ENCODE measurements at places on chromosomes 6 and 20.

DNA sequence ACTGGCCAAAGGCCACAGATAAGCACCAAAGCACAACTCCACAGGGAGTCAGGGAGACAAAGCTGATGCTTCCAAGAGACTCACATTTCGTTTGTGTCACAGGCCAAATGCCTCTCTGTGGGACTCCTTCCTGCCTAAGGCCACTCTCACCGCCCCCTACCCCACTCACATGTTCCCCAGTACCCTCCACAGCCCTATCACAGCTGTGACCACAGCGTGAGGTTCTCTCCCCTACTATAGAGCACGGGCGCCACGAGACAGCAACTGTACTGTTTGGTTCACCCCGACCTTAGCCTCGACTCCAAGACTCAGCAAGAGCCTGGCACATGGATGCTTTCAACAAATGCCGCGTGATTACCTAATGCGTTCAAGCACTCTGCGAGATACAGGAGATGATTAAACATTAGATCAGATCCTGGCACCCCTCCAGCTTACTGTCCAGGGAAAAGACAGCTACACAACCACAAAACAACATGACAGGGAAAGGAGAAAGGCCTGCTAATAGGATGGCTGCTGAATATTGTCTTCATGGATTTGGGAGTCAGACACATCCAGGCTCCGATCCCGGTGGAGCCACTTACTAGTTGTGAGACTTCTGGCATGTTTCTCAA is 105.5 kb downstream of the AGPAT4 start:
- DNase-seq = peak; percentile 84

- DNase-seq = no peak
Observed at GRCh38 chr20:13898012-13898612, 92.3 kb downstream of the SEL1L2 start.

DNA sequence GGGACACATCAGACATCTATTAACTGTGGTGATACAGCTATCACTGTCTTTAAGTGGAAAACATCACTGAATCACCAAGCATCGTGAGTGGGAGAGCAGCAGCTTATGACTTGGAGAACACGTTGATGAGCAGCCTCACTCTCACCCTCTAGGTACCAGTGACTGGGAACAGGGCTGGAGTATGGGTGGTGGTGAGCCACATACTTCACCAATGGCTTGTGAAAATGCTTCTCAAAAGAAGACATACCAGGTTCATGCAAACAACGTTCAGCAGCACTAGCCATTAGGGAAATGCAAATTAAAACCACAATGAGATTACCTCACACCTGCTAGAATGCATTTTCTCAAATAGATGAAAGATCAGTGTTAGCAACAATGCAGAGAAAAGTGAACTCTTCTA is 25.3 kb downstream of the SNX5 start:
- no peak for DNase-seq

GRCh38 chr20:58991715-58992114 is 10.7 kb downstream of the NELFCD start:
- no peak for DNase-seq

DNA sequence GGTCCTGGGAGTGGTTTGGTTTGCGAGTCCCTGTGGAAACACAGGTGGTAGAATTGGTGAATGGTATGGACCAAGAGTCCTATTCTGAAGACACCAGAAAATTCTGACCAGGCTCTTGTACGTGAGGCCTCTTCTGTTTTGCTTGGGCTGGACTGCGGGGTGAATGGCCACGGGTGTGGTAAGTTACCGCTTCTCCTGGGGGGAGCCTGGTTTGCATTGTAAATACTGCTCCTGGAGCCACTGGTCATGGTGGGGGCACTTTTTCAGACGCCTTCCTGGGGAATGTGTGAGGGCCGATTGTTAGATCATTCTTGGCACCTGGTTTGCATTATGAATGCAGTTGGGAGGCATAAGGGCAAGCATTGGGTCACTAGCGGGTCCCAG is 25.4 kb upstream of the EPB41L1 start:
- no peak for DNase-seq

DNA sequence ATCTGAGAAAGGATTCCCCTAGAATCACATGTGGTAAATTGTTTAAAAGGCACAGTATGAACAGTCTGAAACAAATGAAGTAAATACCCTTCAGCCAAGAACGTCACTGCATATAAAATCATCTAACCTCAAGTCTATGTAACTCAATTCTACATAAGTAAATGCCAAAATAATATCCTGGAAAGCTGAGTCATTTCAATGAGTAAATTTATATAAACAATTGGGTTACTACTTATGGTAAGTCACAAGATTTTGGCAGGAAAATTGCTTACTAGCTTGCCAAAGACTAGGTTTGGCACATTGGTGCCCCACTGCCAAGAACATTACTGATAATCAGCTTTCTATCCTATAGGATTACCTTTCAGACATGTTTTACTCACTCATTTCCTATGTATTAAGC is 8.4 kb downstream of the GMDS start:
- peak; percentile 87 for DNase-seq

DNA sequence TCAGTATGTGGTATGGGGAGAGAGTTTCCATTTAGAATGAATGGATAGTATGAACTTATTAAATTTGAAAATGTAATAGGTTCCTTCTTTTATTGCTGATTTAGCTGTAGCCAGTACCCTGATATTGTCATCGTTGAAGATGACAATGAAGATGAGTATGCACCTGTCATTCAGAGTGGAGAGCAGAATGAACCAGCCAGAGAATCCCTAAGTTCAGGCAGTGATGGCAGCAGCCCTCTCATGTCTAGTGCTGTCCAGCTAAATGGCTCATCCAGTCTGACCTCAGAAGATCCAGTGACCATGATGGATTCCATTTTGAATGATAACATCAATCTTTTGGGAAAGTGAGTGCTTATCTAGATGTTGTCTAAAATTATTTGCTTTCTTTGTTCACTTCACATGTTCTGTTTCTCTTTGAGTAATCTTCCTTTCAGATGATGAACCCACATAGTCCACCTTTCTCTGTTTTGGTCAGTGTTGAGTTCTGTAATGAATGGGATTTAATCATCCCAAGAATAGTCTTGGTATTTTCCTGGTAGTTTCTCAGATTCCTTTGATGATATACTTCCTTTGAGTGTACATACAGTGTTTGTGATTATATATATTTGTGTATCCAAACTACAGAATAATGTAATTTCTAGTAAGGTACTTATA is 23.3 kb downstream of the HSF2 start:
- DNase-seq = no peak

- DNase-seq = no peak
Observed at GRCh38 chr20:41116282-41116956, 20.9 kb upstream of the PLCG1 start.

GRCh38 chr6:2175825-2176224 is 69.6 kb downstream of the GMDS start:
- no peak for DNase-seq

- DNase-seq = peak; percentile 63
Observed at GRCh38 chr6:113359155-113360140, 497.7 kb upstream of the MARCKS start.

DNA sequence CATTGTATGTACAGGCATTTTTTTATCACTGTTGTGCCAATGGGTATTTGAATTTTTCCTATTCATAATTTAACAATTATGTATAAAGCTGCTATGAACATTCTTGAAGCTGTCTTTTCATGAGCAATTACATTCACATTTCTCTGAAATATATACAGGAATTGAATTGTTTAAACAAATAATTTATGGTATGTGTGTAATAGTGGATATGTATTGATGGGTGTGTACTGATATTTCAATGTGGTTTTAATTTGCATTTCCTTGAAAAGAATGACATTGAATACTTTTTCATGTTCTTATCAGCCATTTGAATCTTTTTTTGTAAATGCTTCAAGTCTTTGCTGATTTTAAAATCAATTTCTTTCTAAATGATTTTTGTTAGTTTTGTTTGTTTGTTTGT is 629.4 kb upstream of the FLRT3 start:
- no peak for DNase-seq

DNA sequence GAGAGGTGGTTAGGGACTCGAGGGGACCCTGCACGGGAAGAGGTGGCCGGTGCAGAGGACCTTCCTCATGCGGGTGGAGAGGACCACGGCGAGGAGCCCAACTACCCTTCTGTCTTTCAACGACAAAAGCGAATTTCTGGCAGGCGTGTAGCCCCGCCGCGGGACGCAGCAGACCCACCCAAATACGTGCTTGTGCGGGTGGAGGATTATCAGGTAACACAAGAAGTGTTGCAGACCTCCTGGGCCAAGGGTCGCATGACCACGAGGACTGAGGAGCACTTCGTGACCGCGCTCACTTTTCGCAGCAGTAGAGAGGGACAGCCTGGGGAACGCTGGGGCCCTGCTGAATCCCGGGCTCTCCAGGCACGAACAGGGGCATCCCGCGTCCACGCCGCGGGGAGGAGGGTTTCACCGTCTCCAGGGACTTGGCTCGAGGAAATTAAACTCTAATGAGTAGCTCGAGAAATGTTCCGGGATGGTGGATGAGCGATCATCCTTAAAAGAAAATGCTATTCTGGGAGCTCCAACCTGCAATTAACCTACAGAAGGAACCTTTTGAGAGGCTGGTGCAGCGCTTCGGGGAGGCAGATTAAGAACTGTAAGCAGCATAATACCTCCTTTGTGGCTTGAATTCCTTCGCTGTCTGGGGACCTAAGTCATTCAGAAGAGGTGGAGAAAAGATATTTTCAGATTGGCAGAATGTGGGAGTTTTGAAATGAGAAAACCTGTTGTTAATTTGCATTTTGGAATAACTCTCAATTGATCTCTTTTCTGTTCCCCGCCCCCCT is 804 bp downstream of the C6orf141 start:
- DNase-seq = peak; percentile 40

- DNase-seq = no peak
Observed at GRCh38 chr6:96965492-96965891, 41.0 kb downstream of the KLHL32 start.

DNA sequence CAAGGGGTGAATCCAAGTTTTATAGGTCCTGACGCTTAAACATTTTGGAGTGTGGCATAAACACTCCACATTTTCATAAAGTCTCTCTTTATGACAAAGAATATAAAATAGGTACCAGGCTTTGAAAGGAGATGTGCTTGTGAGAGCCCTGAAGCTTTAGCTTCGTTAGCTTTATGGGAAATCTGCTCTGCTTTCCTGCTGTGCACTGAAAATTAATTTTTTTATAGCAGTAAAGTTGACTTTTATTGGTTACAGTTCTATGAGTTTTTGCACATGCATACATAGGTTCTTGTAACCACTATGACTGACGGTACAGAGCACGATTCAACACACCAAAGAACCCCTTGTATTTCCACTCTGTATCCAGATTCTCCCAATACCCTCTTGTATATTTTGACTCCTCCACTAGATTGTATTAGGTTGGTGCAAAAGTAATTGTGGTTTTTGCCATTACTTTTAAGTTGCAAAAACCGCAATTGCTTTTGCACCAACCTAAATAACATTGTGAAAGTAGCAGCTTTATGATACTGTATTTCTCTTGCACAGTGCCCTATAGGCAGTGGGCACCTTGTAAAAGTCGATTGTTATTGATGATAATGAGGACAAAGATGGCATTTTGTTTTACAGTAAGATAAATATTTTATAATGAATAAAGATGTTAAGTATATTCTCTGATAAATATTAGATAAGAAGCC is 145.2 kb upstream of the AKIRIN2 start:
- DNase-seq = no peak

GRCh38 chr6:143745166-143746133 is 67.7 kb downstream of the PHACTR2 start:
- peak; percentile 57 for DNase-seq

- no peak for DNase-seq
Observed at GRCh38 chr6:117440706-117441525, 15.2 kb upstream of the ROS1 start.

DNA sequence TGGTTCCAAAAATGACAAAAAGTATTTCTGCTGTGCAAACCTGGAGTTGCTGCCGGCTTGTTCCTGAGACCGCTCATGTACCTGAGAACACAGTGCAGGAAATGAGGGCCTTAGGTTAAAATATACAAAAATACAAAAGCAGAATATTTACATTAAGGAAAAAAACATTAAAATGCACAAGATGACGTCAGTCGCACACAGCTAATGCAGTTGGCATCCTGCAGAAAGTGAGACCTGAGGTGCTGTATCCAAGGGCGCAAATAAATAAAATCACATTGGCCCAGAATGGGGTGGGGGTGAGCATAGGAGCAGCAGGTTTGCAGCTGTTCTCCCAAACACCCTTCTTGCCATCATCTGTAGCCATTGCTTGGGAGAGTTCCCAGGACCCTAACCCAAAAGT is 310.6 kb upstream of the BTBD3 start:
- no peak for DNase-seq

DNA sequence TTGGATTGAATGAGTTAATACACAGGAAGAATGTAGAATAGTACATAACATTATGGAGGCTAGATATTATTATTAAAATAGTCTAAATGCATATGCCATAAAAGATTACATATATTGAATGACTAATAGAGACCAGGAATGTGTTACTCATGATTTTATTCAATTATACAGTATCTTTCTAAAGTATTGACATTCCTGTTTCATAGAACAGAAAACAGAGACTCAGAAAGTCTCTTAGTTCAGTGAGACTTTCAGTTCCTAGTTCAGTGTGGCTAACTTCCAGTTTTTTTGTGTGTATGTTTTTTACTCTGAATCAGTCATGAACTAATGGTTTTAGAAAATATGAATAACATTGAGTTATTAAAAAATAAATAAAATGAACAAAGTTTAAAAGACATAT is 34.6 kb upstream of the TMEM244 start:
- no peak for DNase-seq

DNA sequence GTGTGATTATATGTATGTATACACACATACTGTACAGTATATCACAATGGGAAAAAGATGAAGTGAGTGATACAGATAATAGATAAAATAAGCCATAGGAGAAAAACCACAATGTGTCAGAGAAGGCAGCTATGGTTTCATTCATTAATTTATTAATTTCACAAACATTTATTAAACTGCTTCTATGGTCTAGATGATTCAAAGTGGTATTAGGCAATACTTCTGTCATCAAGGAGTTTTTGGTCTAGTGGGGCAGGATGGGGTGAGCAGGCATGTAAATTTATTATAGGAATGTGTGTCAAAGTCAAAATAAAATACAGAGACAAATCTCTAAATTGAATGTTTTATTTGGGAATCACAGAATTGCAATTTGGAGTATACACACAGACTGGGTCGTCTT is 65.2 kb upstream of the ANKEF1 start:
- no peak for DNase-seq

- DNase-seq = no peak
Observed at GRCh38 chr6:158850807-158851115, 31.6 kb upstream of the EZR start.

GRCh38 chr20:47272893-47273590 is 83.5 kb downstream of the ZMYND8 start:
- peak; percentile 80 for DNase-seq

GRCh38 chr20:43567477-43567876 is 8.7 kb downstream of the SGK2 start:
- no peak for DNase-seq

- DNase-seq = no peak
Observed at GRCh38 chr6:2990932-2991506, 8.7 kb upstream of the NQO2 start.

- DNase-seq = peak; percentile 89
Observed at GRCh38 chr6:28944412-28944865, 20.7 kb upstream of the TRIM27 start.
